ENCODE measurements at places on chromosomes 16 and 17. TPM values are rescaled to one million over a fixed set of nuclear protein-coding genes. Genes with fewer than 3 reads are reported as not detected.

The ASPA gene
- total RNA-seq = 3.8 TPM

The CDH16 gene
- total RNA-seq = 0.16 TPM

The GOSR1 gene
- 28.8 TPM for total RNA-seq

The PLEKHH3 gene
- 26.1 TPM for total RNA-seq

The SLC38A8 gene
- 3.1 TPM for total RNA-seq

Measured in Right ventricle myocardium inferior (tissue), 1 donor.